ENCODE measurements at places on chromosomes 12 and 14.
A peak's percentile ranks its signal among the peaks of the same experiment; 100 is the strongest.

DNA sequence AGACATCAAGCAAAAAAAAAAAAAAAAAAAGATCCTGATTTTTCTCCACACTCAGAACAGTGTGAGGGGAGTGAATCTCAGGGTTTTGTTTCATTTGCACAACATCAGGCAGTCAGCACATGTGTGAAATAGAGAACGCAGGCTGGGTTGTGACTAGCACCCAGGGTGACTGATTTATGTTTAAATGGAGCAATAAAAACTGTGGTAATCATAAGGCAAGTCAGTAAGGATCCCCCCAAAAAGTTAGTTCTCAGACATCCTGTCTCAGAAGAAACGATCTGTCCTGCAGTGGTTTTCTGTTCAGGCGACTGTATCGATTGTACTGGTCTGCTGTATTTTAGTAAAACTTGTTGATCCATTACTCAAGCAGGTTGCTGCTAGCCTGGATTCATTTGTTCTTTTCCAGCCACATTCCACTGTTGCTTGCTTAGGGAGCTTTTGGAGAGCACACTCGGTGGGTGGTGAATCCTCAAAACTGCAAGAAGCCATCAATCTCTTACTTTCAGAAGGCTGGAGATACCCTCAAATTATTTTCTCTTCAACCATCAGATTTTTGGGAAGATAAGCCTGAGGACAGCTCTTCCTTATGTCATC is 107.1 kb downstream of the DACT1 start:
- DNase-seq = no peak

DNA sequence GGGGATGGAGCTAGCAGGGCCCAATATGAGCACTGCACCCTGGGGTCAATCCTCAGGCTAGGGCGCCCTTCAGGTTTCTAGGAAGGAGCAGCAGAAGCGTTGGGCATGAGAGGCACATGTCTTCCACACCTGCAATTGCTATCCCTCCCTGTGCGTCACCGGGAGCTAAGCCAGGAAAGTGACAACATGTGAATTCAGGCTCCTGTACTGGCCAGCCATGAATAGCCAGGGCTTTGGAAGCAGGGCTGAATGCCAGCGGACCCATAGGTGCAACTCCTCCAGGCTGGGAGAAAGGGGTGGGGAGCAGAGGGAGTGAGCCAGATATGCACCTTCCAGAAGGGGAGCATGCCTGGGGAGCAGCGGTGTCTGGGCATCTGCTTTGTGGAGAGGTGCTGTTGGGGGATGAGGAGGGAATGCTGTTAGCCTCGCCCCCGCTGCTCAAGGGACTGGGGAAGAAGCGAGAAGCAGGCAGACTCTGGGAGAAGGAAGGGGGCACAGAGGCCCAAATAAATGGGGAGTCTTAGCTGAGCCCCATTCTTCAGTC is 6.1 kb downstream of the HOXC5 start:
- no peak for DNase-seq

- no peak for DNase-seq
Observed at GRCh38 chr14:75469606-75470237, 41.9 kb downstream of the JDP2 start.

- DNase-seq = no peak
Observed at GRCh38 chr12:13530966-13531365, 334.4 kb downstream of the EMP1 start.

DNA sequence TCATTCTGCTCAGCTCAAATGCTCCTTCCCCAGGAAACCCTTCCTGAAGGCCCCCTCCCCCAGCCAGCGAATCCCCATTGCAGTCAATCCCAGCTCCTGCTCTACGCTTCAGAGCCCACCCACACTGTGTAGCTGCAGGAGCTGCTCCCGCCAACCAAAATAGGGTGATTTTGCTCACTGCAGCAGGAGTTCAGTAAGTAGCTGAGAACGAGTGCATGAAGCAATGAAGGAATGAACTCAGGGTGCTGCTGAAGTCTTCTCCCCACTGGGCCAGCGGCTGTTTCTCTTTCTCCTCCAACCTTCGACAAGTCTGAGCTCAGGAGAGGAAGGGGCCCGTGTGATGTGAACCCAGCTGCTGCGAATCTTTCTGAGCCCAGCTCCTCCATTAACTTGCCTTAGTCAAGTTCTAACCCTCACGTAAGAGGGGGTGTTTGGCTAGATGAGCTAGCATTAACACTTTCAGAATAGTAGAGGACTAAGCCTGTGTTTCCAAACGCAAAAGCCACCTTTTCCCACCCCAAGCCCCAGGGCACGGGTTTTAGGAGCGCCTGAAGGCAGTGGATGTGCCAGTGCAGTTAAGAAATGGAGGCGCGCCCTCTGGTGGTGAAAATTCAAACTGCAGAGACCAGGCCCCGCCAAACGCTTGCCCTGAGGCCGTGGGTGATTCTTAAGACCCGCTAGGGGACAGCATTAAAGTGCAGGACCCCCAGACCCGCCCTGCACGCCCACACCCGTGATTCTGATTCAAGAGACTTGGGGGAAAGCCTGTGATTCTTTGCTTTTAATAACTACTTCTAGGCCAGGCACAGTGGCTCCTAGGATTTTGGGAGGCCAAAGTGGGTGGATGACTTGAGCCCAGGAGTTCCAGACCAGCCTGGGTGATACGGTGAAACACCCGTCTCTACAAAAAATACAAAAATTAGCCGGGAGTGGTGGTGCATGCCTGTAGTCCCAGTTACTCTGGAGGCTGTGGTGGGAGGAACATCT is 11.9 kb upstream of the SERPINA4 start:
- DNase-seq = peak; percentile 73

DNA sequence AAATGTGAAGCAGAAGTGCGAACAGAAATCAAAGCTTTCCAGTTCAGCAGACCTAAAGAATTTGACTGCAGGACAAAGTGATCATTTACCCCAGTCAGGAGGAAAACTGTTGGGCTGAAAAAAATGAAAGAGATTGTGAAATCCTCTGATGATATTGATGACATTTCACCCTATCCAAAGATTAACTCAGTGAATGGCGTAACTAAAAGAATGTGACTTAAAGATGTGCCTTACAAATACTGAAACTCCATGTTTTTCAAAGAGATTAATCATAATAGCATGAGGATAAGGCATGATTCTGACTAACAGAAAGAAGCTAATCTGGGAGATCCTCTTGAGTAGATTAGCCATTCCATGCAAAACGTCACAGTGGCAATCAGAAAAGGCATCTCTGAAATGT is 225.6 kb downstream of the DUSP6 start:
- DNase-seq = no peak

DNA sequence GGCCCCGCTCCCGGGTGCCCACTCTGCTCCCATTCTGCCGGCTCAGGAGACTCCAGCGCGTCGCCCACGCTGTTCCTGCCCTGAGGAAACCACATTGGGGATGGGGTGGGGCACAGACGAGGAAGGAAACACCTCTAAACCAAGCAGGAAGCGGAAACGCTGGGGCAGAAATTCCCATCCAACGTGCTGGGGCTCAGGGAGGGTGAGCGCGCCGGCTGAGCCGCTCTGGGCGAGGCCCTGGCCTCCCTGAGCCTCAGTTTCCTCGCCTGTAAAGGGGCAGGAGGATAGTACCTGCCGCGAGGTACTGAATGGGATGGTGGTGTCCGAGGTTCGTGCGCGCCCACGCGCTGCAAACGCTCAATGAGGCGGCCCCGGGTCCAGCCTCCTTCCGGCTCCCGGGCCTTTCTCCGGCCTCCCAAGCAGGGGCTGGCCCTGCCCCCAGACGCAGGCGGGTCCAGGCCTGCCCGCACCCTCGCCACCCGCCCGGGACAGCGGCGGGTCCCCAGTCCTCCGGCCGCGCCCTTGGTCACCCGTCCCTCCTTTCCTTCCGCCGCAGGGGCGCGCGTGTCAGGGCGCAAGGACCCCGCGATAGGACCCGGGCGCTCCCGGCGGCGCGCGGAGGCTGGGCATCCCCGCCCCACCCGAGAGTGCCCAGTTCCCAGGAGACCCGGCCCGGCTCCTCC is 673 bp downstream of the BEGAIN start:
- DNase-seq = peak; percentile 66

DNA sequence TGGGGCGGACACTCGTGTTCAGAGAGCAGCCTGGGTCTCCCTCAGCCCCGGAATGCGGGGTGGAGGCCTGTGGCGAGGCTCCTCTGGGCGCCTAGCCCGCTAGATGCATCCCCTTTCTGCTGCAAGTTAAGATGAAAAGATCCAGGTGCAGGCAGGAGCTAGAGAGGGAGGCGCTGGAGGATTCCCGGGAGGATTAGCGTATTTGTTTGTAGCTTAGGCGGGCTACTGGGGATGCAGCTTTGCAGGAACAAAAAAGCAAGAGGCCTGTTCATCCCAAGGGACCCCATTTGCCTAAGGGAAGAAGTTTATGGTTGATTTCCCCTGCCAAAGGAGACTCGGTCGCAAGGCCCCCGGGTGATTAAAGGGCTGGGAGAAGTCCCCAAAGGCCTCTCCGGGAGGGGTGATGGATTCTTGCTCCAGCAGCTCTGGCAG is 824 bp downstream of the CCDC177 start:
- DNase-seq = peak; percentile 28

DNA sequence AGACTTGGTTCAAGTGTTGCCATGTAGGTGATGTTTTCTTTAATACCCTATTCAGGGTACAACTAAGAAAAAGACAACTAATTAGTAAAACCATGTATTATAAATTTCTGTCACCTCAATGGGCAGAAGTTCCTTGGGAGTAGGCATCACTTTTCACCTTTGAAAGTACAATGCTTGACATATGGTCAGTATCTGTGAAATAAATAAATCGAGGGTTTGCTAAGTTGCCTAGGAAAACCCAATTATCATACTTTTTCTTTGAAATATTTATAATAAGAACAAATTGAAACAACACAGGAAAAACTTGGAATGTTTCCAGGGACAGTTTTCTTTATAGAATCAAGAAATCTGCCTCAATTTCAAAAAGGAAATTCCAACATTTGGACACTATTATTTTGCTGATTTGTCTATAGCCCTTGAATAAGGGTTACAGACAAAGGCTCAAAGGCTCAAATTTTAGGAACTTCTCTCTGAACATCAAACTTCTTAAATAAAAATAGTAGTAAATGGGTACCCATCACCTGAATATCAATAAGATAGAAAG is 13.7 kb downstream of the FGD6 start:
- no peak for DNase-seq

- DNase-seq = no peak
Observed at GRCh38 chr14:37901978-37902377, 305.7 kb upstream of the SSTR1 start.

GRCh38 chr14:52824462-52824861 is 33.1 kb upstream of the GNPNAT1 start:
- DNase-seq = no peak
